Right renal pelvis (tissue), 4 donors: ENCODE measurements at places on chromosomes 7 and 10. TPM values are rescaled to one million over a fixed set of nuclear protein-coding genes. Genes with fewer than 3 reads are reported as not detected.

Gene C10orf53
- not detected for polyA plus RNA-seq

Gene IL6
- polyA plus RNA-seq, result not detected

DNA sequence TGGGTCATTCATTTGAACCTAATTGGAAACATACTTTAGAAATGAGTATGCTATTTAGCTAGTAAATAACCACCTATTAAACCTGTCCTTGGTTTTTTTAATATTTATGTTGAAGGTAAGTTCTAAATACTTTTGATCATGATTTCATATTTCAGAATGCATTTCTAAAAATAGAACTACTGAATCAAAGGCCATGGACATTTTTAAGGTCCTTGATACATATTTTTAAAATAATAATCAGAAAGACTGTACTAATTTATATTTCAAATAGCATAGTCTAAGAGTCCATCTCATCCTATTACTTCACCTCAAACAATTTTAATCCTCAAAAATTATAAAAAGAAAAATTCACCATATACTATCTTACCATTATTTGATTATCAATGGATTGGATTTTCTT lies 102.1 kb upstream of the AKR1E2 start:
- DNase-seq, result no peak

DNA sequence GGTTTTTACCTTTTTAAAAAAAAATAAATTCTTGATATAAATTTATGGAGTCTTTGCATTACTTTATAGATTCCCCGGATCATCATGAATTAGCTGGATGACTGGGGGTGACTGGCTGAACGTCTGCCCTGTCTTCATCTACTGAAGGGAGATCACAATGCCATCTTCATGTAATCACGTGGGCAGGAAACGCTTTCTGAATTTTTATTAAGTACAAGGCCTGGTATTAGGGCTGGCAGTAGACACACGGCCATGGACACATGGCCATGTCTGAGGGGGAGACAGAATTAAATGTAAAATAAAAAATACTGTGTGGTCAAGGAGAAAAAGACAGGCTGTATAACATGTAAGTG lies 111.2 kb downstream of the VIPR2 start:
- no peak for DNase-seq

DNA sequence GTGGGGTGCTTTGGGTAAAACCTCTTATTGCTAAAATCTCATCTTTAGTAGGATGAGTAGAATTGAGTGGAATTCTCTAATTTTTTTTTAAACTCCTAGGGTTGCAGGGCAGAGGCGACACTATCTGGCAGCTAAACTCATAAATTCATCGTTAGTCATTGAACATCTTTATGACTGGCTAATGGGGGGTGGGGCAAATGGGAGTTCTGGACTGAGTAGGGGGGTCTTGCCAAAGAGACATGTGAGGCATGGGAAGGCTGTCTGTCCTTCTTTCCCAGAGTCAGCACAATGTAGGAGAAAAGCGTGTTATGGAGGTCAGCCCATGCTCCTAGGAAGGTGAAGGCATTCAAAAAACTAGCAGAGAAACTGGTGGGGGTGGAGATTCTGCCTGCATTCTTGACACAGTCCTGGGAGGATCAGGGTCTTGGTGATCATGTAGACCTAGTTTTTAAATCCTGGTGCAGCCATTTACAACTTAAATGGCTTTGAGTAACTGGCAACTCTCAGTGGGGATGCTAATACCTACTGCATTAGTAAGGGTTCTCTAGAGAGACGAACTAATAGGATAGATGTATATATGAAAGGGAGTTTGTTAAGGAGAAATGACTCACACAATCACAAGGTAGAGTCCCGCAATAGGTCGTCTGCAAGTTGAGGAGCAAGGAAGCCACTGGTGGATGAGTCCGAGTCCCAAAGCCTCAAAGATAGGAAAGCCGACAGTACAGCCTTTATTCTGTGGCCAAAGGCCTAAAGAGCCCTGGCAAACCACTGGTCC lies 47.7 kb downstream of the EMX2 start:
- DNase-seq, result no peak

GRCh38 chr7:112122798-112123197 lies 83.4 kb downstream of the DOCK4 start:
- no peak for DNase-seq

DNA sequence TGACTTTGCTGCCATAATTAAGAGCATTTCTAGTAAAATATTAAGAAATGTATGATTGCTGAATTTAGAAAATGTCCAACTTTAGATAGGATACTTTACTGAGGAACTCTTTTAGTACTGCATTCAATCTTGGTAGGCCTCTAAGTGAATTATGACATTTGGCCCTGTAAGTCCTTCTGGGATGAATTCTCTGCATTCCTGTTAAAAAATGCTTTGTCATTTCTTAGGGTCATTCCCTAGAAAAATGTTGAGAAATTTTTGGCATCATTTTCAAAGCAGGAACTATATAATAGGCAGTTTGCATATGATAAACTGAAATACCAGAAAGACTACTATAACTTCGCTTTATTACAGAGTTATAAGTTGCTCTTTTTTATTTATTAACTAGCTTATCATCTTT lies 69.3 kb upstream of the PRR15 start:
- DNase-seq, result no peak

- DNase-seq, result no peak
Measured at GRCh38 chr10:3010334-3010733, 57.0 kb upstream of the PFKP start.

DNA sequence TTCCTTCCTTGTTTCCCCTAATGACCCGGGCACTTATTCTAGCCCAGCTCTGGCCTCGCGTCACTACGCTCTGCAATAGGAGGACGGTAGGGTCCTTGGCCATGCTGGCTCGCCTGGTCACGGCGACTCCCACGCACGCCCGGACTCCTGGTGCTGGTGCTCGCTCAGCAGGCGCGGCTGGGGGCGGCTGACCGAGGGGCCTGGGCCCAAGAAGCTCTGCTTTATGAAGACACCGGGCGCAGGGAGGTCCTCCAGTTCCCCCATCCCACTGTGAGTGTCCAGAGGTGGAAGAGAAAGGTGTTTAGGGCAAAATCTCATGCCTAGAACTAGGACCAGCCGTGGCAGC lies 54.2 kb upstream of the ZNF32 start:
- DNase-seq, result no peak
